ENCODE measurements at places on chromosomes 4 and X.

- DNase-seq, result no peak
Measured at GRCh38 chrX:146754268-146754667, 55.3 kb upstream of the CXorf51B start.

- DNase-seq, result no peak
Measured at GRCh38 chr4:151012820-151013219, 2.3 kb downstream of the LRBA start.

DNA sequence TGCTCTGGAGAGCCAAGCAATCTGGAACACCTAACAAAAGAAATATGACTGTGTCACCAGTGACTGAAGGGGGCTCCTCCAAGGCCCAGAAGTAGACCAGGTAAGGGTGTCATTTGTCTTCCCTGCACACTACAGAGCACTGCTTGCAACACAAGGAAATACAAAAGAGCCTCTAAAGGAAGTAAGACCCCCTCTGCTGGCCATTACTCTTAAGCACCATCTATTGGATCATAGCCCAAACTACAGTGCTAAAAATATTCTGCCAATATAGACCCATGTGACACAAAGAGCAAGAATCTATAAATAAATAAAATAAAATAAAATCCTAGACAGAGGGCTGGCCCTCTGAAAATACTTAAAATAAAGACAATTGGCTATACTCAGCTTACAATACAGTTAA lies 528.7 kb downstream of the TMA16 start:
- no peak for DNase-seq

GRCh38 chr4:22515145-22515887 lies 550 bp downstream of the ADGRA3 start:
- peak; percentile 68 for DNase-seq
